Kasumi-1 (cell line): ENCODE measurements at places on chromosomes 7 and 10.

DNA sequence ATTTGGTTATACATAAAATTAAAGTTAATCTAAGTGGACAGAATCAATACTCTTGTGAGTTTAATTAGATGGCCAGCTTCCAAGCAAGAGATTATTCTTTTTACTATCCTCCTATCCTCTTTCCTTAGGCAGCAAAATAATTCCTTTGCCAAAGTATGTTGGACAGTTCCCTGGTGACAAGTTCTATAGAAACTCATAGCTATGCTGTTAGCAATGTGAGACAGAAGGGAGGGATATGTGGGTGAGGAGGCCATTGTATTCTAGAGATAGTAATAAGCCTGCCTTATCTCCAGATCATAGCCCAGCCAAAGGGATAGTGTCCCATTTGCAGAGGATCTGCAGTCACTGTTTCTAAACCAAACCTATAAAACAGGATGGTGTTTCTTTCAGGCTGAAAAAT lies 181.6 kb upstream of the HDAC9 start:
- no peak for DNase-seq

GRCh38 chr7:41033500-41033899 lies 669.4 kb downstream of the INHBA start:
- no peak for DNase-seq

DNA sequence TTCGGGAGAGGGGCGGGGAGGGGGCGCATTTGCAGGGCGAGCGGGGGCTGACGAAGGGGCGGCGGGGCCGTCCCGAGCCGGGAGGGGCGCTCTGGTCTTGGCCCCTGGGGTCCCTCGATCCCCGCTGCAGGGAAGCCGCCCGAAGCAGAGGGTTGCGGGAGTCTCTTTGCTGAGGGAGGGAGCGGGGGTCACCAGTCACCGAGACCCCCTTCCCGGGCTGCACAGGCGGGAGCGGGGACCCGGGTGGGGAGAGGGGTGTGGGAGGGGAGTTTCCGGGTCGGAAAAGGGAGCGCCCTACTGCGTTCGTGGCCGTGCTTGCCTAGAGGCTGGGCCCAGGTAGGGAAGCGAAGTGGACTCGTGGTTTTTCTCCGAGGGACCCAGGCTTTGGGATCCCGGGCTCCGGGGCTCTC lies 422 bp downstream of the AP1S1 start:
- no peak for DNase-seq

DNA sequence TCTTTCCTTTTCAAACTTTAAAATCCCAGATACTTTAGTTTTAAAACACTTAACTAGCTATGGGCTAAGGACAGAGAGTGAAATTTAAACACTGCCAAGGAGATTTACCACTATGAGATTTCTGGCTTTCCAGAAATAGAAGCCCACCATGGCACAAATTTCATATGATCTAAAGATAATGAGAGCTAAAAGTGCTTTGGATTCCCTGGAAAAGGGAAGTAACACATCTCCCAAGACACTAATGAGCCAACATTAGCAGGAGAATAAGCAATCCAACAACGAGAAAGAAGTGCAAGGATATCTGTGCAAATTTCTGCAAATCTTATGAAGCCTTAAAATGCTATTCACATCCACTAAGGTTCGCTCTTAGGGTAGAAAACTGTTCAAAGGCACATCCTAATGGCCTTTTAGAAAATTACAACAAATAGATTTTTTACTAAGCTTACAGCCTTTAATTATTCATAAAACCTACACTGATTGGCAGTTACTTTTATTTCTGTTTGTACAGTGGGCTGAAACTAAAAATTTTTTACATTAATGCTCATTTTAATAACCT lies 100.3 kb downstream of the RAPGEF5 start:
- DNase-seq: no peak

- DNase-seq: no peak
These were observed 133.8 kb downstream of the TCERG1L start for GRCh38 chr10:131177431-131178327.

DNA sequence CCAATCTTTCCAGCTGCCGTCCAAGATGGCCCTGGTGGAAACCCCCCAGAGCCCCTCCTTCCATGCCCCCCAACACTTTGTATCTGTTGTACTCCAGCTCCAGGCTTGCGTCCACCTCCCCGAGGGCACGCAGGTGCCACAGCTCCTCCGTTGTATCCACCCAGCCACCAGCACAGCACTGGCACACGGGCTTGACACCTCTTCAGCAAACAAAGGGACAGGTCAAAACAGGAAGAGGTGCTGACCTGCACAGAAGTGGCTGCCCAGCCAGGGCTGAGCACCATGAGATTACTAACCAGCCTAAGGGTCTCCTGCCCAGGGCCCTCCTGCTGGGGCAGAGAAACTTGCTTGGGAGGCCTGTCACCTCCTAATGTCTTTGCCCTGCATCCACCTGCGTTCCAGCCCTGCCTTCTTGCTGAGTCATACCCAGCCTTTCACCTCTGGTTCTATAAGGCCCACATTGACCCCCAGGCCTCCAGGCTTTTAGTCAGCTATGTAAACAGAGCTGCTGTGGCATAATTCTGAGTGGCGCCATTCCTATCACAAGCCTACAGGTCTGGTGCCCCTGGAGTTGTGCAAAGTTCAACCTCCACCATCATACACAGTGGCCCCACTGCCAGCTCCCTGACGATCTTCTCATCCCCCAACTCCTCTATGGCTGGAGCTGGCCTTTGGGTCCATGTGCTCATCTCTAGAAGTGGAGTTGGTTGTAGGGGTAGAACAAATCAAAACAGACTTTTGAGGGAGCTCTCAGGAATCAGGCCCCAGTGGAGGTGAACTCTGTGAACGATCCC lies 20.9 kb downstream of the SLC29A3 start:
- DNase-seq: no peak

GRCh38 chr7:37363536-37364491 lies 84.8 kb downstream of the ELMO1 start:
- no peak for DNase-seq

DNA sequence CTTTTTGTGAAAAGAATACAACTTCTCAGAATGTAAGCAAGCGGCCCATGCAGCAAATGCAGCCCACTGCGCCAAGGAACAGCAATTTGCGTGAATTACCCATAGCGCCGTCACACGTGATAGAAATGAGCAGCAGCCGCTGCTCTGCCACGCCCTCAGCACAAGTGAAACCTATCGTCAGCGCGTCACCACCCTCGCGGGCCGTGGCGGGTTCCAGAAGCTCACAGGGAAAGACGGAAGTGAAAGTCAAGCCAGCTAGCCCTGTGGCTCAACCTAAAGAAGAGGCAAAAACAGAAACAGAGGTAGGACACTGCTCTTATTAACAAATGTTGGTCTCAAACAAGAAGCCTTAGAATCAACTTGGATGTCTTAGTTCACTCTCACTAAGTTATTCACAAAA lies 70.5 kb downstream of the SHH start:
- no peak for DNase-seq

DNA sequence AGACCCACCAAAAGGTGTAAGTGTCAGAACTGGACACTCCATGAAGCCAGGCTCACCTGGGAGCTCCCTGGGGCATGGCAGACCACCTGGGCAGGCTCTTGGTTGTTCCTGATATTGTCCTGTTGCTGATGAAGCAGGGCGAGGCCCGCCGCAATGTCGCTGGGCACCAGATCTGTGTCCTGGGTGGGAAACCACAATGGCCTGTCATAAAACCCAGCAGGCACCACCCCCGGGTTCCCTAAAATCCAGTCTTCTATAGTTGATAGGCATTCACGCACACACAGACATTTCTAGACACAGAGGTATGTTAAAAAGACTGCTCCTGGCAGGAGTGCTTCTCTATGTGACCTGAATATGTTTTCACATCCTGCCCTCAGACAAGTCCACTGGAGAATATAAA lies 15.0 kb downstream of the DAGLB start:
- no peak for DNase-seq

DNA sequence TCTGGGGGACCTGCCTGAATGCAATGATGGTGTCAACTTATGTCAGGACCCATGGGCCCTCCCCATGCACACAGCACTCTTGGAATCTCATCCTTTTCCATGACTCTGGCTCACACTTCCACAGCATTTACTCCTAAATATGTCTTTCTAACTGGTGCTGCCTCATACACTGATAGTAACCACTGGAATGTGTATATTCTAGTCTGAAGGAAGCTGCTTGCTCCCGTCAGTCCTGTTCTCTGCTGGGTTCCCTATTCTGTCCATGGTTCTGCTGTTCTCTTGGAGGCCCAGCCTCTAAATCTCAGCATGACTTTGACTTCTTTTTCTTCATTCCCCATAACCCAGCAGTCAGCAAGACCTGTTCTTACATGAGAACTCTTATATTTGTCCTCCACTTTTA lies 1055.1 kb downstream of the KCNMA1 start:
- no peak for DNase-seq

- no peak for DNase-seq
These were observed 165.5 kb downstream of the SNX13 start for GRCh38 chr7:17774716-17775288.

DNA sequence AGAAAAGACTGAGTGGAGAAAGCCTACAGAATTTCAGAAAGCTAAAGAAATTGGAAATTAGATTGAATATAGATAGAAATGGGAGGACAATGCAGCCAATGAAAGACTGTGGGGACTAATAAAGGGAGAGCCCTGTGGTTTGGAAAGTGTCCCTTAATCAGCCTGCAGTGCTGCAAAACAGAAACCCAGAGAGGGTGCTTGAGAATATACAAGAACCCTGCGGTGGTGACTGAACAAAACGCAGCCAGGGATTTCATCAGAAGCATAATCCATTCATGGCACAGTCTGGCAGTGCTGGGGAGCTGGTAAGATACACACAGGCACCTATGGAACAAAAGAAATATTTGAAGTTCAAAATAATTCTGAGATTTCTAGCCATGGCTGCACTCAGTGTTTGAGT lies 19.1 kb downstream of the CEP41 start:
- DNase-seq: peak; percentile 12
